ENCODE measurements at places on chromosomes 6 and 20. TPM values are rescaled to one million over a fixed set of nuclear protein-coding genes. Genes with fewer than 3 reads are reported as not detected.

DNA sequence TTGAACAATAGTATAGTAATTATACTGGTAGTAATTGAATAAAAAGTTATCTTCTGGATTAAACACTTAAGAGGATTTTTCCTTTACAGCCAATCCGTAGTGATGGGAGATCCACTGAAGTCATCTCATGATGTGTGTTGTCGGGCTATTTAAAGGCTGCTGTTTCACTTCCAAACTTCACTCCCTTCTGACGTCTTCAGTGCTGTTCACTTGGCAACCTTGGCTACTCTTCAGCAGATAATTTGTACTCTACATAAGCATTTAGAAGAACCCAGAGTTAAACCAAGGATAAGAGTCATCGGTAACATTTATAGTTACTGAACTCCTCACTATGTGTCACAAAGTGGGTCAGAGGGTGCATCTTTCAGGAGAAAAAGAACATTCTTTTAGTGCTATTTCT is 179.1 kb upstream of the EYA4 start:
- DNase-seq = no peak

- DNase-seq = no peak
These were observed 61.3 kb downstream of the TNFRSF21 start for GRCh38 chr6:47248446-47248845.

GRCh38 chr6:18795726-18796125 is 408.6 kb downstream of the RNF144B start:
- no peak for DNase-seq

GRCh38 chr6:71698702-71699101 is 187.6 kb upstream of the RIMS1 start:
- no peak for DNase-seq

DNA sequence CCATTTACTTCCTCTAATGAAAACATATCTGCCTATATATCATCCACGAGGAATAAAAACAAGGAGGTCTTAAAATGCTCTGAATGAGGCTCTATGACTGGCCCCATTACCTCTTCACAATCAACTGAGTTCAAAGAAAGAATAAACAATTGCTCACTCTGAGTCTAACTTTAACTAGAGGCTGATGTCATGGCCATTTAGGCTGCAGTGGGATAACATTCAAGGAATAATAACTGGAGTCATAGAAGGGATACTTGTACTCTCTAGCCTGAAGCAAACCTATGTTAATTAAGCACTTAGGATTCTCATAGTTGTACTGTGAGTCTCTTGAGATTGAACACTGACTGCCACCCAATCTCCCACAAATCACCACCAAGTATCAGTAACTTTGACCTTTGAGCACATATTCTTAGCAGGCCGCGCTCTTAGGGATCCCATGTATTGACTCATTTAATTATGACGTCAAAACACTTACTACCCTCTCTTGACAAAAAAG is 70.2 kb downstream of the PERP start:
- no peak for DNase-seq

DNA sequence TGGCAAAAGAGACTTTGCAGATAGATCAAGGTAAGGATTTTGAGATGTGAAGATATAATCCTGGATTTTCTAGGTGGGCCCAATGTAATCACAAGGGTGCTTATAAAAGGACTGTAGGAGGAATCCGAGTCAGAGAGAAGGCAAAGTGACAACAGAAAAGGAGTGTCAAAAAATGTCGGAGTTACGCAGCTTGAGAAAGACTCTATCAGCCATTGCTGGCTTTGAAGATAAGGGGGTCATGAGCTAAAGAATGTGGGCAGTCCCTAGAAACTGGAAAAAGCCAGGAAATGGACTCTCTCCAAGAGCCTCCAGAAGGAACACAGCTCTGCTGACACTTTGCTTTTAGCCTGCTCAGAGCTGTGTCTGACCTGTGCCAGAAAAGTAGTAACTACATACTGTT is 8.7 kb upstream of the RWDD1 start:
- DNase-seq = no peak

- no peak for DNase-seq
These were observed 4.1 kb downstream of the RBM38 start for GRCh38 chr20:57395111-57395966.

GRCh38 chr6:166611631-166612030 is 15.4 kb downstream of the RPS6KA2 start:
- DNase-seq = no peak

GRCh38 chr6:3523271-3523670 is 66.4 kb upstream of the SLC22A23 start:
- DNase-seq = no peak

- peak; percentile 1 for DNase-seq
These were observed 82.0 kb downstream of the SLC35F1 start for GRCh38 chr6:117989086-117989485.

- no peak for DNase-seq
These were observed 61.7 kb upstream of the EMILIN3 start for GRCh38 chr20:41428285-41428684.

- no peak for DNase-seq
These were observed 16.7 kb upstream of the PRDM1 start for GRCh38 chr6:106069478-106069877.

- DNase-seq = no peak
These were observed 149.9 kb upstream of the KCNG1 start for GRCh38 chr20:51172558-51173428.

- DNase-seq = no peak
These were observed 44.4 kb upstream of the CST5 start for GRCh38 chr20:23923891-23924435.

- DNase-seq = no peak
These were observed 18.8 kb downstream of the RFPL4B start for GRCh38 chr6:112365952-112366351.

DNA sequence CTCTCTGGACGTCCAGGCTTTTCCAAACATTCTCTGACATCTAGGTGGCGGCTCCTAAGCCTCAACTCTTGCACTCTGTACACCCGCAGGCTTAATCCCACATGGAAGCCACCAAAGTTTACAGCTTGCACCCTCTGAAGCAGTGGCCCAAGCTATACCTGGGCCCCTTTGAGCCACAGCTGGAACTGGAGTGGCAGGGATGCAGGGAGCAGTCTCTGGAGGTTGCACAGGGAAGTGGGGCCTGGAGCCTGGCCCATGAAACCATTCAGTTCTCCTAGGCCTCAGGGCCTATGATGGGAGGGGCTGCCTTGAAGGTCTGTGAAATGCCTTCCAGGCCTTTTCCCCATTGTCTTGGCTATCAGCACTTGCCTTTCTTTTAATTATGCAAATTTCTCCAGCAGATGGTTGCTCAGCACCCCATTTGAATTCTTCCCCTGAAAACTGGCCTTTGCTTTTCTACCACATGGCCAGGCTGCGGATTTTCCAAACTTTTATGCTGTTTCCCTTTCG is 64.9 kb downstream of the IRF4 start:
- no peak for DNase-seq

- no peak for DNase-seq
These were observed 48.6 kb downstream of the TPD52L1 start for GRCh38 chr6:125201961-125202729.

- no peak for DNase-seq
These were observed 17.7 kb upstream of the ADGRF4 start for GRCh38 chr6:47680724-47681123.

GRCh38 chr20:46434597-46434996 is 28.2 kb upstream of the ELMO2 start:
- no peak for DNase-seq

GRCh38 chr20:17344790-17345189 is 118.0 kb downstream of the PCSK2 start:
- DNase-seq = no peak

GRCh38 chr6:157045831-157046454 is 268.8 kb downstream of the ARID1B start:
- peak; percentile 33 for DNase-seq

- peak; percentile 90 for DNase-seq
These were observed at the start of gene TRPC4AP for GRCh38 chr20:35092524-35093266. Gene TRPC4AP, minus strand, starts transcription at chr20:35092807. Its CDS starts 26 bp downstream, at chr20:35092781.

- DNase-seq = no peak
These were observed 40.9 kb downstream of the SUMO4 start for GRCh38 chr6:149440735-149441671.

DNA sequence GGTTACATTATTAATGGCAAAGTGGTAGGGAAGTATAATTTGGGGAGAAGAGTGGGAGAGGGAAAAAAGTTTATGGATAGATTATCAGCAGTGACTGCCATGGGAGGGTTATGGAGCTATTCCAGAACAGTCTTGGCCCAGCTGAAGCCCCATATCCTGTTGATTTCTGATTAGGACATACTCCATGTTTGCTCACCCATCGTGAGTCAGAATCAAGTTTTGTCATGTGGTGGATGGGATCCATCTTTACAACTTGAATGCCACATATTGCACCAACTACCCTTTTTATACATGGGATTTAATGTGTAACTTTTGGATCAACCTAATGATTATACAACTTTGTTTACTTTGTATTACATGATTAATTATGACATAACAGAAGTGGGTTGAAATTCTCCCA is 217.0 kb downstream of the HAO1 start:
- no peak for DNase-seq

GRCh38 chr6:157227202-157228166 is 95.8 kb downstream of the TMEM242 start:
- DNase-seq = no peak

GRCh38 chr20:38804682-38805501 is 605 bp upstream of the PPP1R16B start:
- no peak for DNase-seq

GRCh38 chr6:132751306-132751705 is 6.4 kb downstream of the VNN2 start:
- DNase-seq = no peak

- DNase-seq = no peak
These were observed 39.2 kb downstream of the TRIM27 start for GRCh38 chr6:28884423-28885131.

DNA sequence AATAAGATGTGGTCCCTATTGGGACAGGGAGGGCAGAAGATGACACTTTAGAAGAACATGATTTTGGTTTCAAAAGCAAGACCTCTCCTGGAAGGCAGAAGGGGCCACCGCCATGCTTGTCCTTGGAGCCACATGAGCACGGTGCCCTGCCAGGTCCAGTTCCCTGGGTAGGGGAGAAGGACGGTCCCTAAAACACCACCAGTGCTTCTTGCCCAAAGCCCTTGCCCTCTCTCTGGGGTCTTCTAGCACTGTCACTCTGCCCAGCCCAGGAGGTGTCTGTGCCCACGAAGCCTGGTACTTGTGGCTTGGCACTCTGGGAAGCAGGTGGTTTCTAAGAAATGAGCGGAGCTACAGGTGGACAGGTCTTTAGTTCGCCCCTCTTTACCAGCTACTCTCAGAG is 46.0 kb downstream of the PLCG1 start:
- DNase-seq = no peak

- DNase-seq = no peak
These were observed 2.1 kb upstream of the GATA5 start for GRCh38 chr20:62477669-62478455.

GRCh38 chr6:107629548-107630129 is 139.7 kb downstream of the SOBP start:
- DNase-seq = no peak

The ASIP gene
- total RNA-seq = 7.6 TPM

The SIRPA gene
- 16.4 TPM for total RNA-seq

The STMND1 gene
- total RNA-seq = not detected

The ITCH gene
- total RNA-seq = 54.8 TPM

The SCGN gene
- total RNA-seq = 0.89 TPM

The IL17F gene
- total RNA-seq = not detected

The AKAP12 gene
- 90.2 TPM for total RNA-seq

The TBXT gene
- total RNA-seq = not detected

The OPN5 gene
- not detected for total RNA-seq

The GTPBP2 gene
- 34.8 TPM for total RNA-seq

Measured in skin of body (tissue), 3 donors.